ENCODE measurements at places on chromosomes 3 and 15.

DNA sequence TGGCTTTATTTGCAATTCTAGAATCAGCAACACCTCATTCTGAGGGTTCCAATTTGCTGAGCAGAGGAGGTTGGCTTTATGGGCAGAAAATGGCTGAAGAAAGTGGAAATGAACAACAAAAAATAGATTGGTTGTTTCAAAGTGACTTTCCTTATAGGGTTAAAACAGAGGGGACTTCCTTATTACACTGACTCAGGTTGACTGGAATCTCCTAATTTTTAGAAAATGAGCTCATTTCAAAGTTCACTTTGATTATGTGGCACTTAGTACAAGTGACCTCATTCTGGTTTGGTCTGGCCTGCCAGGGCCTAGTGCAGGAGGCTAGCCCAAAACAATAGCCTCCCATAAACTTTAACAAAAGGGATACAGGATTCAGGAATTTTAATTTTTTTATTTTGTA is 41.4 kb downstream of the NFKBIZ start:
- no peak for DNase-seq

GRCh38 chr3:105353485-105354161 is 13.1 kb upstream of the ALCAM start:
- no peak for DNase-seq

DNA sequence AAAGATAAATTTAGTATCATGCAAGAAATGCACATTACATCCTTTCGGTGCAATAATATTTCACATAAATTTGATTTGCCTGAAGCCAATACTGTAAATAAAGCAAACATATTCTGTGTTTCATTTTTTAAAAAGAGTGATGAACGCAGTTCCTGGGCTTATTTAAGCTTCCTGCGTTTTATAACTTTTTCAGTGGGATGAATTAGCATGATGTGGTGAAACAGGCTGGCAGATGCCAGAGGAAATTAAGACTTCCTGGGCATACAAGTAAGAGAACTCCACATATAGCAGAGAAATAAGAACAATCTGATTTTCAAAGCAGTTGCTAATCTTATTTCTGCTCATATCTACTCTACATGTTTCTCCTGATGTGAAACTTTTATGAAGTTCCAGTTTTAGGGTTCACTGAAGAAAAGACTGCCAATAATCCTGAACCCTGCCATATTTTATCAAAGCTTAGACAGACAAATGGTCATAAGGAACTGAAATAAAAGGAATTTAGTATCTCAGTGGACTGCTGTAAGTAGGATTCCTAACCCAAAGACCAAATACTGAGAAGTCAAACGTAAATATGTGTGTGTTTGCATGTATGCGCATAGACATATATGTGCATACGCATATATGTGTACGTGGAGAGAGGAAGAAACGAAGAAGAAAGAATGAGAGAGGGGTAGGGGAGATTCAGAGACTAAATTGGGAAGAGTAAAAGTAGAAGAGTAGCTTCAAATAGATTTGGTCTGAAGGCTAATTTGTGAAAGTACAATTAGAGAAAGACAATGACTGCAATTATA is 628.6 kb upstream of the CCDC54 start:
- no peak for DNase-seq

DNA sequence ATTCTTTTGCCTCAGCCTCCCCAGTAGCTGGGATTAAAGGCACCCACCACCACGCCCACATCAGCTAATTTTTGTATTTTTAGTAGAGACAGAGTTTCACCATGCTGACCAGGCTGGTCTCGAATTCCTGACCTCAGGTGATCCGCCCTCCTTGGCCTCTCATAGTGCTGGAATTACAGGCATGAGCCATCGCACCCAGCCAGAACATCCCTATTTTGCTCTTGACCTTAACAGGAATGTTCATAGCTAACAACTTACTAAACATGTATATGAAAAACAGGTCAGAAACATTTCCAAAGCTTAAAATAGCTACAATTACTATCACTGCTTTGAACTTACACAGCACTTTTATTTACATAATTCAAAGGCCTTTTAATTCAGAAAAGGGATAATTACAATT is 33.7 kb downstream of the UQCC5 start:
- DNase-seq: no peak

DNA sequence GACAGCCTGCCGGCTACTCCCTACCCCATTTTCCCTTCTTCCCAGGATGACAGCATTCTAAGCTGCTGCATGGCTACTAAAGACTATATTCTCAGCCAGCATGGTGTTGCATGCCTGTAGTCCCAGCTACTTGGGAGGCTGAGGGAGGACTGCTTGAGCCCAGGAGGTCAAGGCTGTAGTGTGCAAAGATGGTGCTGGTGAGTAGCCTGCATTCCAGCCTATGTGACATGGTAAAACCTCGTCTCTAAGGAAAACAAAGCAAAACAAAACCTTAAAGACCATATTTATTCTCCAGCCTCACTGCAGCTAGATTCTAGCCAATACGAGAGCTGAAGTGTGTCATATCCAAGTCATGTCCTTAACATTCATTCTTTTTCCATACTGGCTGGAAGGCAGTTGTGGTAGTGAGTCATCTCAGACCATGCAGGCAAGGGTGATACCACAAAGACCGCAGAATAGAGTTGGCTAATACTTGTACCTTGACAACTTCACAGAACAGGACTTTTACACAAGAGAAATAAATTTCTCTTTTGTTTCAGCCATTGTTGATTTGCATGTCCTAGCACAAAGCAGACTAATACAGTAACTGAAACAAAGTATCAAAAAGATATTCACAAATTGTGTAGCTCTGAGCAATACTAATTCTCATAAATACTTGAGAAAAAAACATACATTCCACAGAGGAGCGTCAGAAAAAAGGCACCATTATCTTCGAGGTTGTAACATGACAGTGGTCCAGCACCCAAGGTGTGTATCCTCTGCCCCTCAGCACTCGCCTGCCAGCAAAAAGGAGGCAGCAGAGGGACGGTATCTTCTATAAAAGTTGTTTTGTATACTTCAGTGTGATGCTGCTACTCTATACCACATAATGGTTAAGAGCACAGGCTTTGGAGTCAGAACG is 14.8 kb downstream of the PBRM1 start:
- DNase-seq: no peak

DNA sequence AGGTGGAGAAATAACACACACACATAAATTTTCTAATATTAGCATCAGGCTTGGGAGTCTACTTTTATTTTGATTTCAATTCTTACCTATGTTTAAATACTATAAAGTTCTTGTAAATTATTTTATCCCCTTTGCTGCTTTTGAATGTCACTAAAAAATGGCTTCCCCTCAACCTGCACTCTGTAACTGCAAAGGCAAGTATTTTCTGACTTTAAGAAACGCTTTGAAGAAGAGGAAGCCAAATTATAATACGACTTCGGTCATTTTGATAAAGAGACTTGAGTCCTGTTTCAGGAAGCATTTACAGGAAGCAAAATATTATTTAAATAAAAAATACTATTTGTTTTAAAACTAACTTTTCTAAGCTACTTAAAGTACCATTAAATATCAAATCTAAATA is 627.7 kb upstream of the AGTR1 start:
- DNase-seq: no peak

DNA sequence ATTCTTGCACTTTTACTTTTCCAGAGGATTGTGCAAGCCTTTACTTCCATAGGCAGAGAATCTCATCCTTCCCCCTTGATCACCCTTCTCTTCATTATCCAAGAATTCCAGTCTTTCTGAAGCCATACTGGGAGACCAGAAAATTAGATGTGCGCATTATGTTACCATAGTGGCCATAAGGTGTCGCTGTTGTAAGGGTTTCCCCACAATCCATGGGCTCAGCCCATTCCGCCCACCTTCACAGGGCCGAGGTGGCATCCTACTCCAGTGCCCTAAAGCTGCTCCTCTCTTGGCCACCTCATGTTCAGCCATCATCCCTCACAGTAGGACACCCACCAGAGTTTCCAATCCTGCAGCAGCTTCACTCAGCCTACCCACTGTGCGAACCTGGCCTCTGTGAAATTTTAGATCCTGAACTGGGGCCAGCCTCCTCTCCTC is 35.0 kb downstream of the CTSH start:
- no peak for DNase-seq

GRCh38 chr15:59042041-59042440 is 54.6 kb downstream of the RNF111 start:
- no peak for DNase-seq

- DNase-seq: no peak
Measured at GRCh38 chr15:79680720-79681119, 216.1 kb downstream of the MTHFS start.

GRCh38 chr15:41713047-41713446 is 52.8 kb downstream of the MGA start:
- DNase-seq: peak; percentile 19

GRCh38 chr15:60397772-60398445 is at the start of gene ANXA2:
TSS of gene ANXA2 (minus strand) at chr15:60397986. CDS start at chr15:60386075, 11,911 bp downstream.
- peak; percentile 87 for DNase-seq

DNA sequence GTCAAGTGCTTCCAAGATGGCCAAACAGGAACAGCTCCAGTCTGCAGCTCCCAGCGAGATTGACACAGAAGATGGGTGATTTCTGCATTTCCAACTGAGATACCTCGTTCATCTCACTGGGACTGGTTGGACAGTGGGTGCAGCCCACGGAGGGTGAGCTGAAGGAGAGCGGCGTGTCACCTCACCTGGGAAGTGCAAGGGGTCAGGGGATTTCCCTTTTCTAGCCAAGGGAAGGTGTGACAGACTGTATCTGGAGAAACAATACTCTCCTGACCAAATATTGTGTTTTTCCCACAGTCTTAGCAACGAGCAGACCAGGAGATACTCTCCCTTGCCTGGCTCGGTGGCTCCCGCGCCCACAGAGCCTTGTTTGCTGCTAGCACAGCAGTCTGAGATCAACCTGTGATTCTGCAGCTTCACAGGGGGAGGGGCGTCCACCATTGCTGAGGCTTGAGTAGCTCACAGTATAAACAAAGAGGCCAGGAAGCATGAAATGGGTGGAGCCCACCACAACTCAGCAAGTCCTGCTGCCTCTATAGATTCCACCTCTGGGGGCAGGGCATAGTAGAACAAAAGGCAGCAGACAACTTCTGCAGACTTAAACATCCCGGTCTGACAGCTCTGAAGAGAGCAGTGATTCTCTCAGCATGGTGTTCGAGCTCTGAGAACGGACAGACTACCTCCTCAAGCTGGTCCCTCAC is 293.5 kb upstream of the SUCLG2 start:
- DNase-seq: no peak
